ENCODE measurements at places on chromosomes 4 and X.

- no peak for DNase-seq
These were observed 143.6 kb upstream of the FAM47A start for GRCh38 chrX:34275699-34276098.

GRCh38 chr4:5368426-5368825, 317.1 kb downstream of the STK32B start:
- no peak for DNase-seq

DNA sequence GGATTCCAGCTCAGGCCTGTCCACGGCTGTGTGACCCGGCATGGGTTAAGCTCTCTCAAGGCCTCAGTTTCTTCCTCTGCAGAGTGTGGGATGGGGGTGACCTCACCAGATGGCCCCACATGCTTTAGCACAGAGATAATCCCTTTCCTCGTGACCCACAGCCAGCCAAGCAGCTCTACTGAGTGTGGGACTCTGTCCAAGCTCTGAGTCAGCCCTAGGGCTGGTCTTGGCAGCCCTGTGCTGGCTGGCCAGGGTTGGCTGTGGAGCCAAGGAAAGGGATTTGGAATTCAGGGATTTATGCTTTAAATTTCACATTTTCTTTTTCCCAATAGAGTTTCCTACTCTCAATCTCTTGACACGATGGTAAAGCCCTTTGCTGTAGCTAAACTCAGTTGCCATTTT, 19.7 kb upstream of the SPON2 start:
- peak; percentile 97 for DNase-seq

- no peak for DNase-seq
These were observed 199.2 kb downstream of the APBB2 start for GRCh38 chr4:41015016-41015675.

All from stromal cell of bone marrow (primary cell).